ENCODE measurements at places on chromosomes 6 and 20.

DNA sequence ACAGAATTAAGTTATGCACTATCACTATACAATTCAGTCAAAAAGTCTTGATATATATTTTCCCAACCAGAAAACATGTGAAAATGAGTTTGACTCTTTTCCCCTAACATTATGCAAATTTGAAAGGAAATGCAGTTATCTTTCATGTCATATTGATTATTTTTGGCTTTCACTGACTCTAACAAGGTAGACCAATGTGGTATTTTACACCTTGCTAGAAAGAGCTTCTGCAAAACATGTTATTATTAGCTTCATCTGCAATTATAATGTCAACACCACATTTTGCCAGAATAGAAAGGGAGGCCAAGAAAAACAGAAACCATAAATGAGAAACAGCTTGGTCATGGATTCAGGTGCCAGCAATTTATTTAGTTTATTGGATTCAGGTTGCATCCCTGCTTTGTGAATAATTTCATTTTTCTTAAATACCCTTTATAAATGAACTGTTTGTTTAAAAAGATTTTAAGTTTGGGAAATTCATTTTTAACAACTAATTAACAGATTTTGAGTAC lies 226.1 kb upstream of the GJE1 start:
- DNase-seq: no peak

DNA sequence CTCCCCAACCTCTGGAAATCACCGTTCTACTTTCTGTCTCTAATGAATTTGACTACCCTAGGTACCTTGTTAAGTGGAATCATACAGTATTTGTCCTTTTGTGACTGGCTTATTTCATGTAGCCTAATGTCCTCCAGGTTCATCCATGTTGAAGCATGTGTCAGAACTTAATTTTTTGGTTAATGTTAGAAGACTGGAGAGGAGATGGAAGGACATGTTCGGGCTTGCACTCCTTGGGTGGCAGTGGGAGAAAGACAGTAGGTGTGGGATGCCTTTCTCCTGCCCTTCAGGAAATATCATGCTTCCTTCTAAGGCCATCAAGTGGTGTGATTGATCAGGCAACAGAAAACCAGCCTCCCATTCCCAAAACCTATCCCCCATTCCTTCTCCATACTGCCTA lies 61.1 kb upstream of the RNF144B start:
- no peak for DNase-seq

- peak; percentile 85 for DNase-seq
These were observed 659 bp downstream of the MCUR1 start for GRCh38 chr6:13813621-13814175.

GRCh38 chr6:85498596-85499258 lies 48.8 kb downstream of the NT5E start:
- DNase-seq: no peak

DNA sequence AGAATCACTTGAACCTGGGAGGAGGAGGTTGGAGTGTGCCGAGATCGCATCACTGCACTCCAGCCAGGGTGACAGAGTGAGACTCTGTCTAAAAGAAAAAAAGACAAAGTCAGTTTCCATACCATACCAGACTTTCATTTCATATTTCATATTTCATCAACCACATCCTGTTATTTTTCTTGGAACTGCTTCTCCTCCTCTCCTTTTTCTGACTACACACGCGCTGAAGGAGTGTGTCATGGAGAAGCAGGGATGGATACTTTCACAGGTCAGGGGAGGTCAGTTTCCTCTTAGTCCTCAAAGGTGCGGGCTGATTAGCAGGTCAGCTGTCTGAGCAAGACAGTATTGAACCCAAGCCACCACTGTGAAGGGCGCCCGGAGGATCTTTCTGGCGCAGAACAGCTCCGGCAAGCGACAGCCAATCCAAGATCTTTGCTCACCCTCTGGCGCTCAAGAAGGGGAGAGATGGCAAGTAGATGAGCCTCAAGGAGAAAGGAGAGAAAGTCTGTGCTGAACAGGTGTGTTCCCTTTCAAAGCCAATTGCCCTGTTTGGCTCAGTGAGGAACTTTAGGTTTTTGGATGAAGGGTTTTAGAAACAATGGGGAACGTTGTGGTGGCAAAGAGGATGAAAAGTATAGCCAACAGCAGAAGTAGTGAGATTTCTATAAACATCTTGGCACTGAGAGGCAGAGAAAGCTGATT lies 18.9 kb upstream of the SYNJ2 start:
- no peak for DNase-seq
